Memory B cell (primary cell): ENCODE measurements at places on chromosomes 11 and 22.

DNA sequence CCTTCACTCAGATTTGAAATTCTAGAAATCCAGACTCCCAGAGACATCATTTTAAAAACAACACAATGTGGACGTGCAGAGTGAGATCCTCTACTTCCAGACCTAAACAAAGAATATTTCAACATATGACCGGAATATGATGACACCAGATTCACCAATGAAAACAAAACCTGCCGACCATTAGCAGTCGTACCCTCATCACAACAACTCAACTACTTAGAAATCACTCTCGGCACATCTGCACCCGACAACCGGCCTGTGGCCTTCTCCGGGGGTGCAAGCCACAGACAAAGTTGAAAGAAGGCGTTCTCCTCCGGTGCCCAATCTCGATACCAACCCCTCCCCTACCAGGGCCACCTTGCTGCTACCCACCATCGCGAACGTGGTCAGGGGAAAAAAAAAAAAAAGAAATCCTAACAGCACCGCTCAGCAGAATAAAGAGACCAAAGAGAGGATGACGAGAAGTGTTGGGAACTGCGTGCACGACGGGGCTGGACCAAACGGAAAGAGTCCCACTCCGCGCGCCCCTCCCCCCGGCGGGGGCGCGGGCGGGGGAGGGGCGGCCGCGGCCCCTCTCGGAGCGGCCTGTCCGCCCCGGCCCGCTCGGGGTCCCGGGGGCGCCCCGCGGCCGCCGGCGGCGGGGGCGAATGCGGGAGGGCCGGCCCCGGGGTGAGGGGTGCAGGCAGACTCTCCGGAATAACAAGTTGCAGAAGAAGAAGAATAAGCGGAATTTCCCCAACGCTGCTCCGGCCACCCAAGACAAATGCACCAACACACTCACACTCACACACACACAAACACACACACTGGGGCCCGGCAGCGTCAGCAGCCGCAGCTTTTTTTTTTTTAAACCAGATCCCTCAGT lies 1.7 kb downstream of the PHF21A start:
- DNase-seq = peak; percentile 63

DNA sequence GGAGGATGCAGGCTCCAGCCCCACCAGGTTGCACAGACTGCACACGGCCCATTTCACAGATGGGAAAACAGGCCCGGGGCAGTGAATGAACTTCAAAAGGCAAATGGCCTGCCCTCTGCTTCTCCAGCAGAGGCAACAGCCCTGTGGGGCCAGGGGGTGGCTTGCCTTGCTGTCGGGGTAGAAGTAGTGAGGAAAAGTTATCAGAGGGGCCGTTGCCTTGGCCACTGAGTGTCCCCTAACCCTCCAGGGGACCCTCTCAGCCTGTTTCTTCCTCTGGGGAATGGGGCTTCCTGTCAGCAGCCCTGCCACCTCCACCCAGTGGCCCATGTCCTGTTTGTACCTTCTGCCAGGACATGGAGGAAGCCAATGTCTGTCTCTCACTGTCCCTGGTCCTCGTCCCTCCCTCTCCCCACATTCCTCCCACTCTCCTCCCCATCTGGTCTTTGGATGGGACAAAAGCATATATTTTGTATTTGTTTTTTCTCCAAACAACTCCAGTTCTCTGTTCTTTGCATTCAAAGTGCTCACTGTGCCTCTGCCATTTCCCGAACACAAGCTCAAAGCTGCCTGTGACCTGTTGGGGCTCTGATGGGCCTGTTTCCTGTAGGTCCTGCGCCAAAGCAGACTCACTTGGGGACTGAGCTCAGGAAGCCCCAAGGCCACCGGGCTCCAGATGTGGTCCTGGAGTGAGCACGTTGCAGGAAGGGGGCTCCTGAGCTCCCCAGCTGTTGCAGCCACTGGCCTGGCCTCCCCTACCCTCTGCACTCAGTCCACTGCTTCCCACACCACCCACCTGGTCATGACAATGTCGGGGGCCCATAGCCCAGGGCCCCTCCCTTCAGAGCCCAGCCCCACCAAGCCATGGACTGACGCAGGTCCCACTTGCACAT lies 9.5 kb downstream of the MAP4K2 start:
- DNase-seq = no peak

DNA sequence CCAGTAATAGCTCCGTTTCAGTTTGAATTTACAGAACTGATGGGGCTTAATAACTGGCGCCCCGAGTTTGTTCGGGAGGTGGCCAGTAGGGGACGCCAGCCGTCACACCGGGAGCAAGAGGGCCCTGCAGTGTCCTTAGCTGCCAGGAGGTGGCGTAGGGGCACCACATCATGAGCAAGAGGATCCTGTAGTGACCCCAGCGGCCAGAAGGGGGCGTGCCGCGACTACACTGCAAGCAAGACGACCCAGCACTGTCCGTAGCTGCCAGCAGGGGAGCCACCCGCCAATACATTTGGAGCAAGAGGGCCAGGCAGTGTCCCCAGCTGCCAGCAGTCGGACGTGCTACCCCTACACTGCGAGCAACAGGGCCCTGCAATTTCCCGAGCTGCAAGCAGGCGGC lies 663.7 kb upstream of the B3GAT1 start:
- DNase-seq = peak; percentile 42

DNA sequence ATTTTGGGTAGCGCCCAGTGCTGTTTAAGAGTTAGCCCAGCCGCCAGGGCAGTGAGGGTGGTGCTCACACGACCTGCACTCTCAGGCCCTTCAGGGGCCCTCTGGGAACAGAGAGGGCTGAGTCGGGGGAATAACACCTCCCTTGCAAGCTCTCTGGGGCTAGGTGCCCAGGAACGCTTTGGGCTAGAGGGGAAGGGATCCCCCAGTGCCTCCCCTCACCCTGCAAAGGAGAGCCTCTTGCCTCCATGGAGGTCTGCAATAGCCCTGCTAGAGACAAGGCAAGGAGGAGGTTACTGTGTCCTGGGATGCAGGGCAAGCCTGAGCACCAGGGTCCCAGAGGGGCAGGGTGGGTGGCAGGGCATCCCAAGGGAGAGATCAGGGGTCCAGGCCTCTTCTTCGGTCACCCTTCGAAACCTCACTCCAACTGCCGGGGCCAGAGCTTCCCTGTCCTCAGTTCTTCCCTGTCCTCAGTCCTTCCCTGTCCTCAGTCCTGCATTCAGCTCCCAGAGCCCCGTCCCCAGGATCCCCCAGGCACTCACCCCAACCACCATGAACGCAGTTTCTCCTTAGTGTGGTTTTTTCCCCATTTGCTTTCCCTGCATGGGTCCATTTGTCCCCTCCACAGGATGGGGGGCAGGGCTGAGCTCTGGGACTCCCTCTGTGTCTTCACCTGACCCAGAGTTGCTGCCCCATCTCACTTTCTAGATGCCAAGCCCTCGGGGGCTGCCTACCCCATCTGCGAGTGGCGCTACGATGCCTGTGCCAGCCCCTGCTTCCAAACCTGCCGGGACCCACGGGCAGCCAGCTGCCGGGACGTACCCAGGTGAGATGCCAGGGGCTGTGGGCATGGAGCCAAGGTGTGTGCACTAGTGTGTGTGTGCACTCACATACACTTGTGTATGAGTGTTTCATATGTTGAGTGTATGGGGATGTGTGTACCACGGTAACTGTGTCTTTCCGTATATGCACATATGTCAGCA lies 60.8 kb downstream of the OTOG start:
- DNase-seq = no peak

DNA sequence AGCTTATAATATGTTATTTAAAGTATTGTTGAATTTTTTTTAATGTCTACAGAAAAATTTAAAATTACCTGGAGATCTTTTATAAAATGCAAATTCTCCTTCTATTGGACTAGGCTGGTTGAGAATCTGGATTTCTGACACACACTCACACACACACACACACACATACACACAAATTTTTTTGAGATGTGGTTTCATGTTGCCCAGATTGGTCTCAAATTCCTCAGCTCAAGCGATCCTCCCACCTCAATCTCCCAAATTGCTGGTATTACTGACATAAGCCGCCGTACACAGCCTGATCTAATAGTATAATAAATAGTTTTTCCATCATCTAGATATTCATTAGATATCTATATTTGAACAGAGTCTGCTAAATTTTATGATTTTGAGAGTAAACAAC lies 4.5 kb upstream of the RFPL1 start:
- DNase-seq = no peak

GRCh38 chr11:93031386-93031785 lies 61.9 kb downstream of the MTNR1B start:
- no peak for DNase-seq

- no peak for DNase-seq
Observed at GRCh38 chr11:5317292-5317691, 6.8 kb downstream of the OR51B2 start.

DNA sequence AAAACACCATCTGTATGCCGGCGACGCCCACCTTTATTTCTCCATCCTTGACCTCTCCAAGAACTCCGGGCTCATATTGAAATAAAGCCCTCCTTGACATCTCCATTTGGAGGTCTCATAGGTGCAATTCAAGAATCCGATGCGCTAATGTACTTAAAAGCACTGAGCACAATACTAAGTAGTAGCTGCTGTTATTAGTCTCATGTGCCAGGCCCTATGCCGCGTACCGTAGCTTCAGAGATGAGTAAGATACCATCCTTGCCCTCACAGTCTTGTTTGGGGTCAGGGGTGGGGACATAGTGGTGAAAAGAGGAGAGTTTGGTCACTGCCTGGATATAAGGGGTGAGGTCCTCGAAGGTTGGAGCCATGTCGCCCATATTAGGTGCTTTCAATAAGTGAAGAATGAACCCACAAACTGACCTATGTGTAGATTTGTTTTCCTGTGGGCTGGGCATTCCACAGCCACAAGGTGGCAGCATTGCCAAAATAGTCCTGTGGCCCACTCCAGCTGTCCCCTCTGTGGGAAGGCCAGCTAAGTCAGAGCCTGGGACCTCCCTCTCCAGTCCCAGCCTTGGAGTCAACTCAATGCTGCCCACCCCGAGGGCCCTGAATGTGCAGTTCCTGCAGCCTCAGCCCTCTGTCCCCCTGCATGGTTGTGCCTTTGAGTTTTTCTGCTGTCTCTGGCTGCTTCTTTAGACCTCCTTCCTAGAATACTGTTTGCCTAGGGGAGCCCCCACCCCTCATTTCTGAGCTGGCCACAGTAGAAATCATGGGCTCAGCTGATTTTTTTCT lies 6.5 kb downstream of the DCPS start:
- DNase-seq = peak; percentile 45

DNA sequence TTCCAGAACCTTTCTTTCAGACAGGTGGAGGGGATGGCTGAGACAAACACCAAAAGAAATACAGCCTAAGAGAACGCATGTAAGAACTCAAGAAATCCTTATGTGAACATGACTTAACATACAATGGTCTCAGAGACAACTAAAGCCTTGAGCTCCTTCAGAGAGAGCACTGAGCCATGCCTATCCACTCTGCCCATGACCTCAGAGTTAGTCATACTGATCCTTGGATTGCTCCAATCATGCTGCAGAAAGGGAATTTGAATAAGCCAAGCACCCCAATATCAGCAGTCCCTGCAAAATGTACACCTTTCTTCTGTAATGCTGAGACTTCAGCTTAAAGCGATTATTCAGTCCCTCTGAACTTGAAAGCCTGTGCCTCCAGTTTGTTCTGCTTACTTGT lies 43.2 kb upstream of the CHKA start:
- DNase-seq = no peak

DNA sequence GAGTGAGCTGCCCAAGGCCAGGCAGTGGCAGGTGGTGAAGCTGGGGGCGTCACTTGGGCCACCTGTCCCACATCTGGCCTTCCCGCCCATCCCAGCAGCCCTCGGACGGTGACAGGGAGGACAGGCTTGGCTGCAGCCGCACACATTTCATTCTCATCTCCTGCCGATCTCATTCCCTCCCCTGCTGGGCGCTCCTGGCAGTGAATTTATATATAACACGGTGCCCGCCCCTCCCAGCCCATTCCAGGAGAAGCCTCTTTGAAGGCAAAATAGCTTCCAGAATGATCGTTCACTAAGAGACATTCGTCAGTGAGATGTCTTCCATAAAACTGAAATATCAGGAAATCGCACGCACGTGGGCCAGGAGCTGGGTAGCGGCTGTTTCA lies 861.3 kb downstream of the TBC1D22A start:
- DNase-seq = no peak

DNA sequence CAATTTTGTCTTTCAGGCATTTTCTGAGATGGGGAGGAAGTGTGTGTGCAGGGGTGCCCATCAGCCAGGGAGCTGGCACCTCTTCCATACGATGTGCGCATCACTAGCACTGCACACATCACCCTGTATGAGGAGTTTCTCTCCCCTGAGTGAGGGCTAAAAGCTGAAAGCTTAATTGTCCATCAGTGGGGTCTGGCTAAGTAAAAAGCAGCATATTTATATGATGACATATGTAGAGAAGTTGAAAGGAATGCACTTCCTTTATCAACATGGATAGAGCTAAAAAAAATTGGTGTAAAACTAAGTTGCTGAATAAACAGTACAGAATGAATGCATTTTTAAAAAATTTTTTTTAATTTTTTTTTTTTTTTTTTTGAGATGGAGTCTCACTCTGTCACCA lies 4.0 kb downstream of the VSTM5 start:
- DNase-seq = no peak

DNA sequence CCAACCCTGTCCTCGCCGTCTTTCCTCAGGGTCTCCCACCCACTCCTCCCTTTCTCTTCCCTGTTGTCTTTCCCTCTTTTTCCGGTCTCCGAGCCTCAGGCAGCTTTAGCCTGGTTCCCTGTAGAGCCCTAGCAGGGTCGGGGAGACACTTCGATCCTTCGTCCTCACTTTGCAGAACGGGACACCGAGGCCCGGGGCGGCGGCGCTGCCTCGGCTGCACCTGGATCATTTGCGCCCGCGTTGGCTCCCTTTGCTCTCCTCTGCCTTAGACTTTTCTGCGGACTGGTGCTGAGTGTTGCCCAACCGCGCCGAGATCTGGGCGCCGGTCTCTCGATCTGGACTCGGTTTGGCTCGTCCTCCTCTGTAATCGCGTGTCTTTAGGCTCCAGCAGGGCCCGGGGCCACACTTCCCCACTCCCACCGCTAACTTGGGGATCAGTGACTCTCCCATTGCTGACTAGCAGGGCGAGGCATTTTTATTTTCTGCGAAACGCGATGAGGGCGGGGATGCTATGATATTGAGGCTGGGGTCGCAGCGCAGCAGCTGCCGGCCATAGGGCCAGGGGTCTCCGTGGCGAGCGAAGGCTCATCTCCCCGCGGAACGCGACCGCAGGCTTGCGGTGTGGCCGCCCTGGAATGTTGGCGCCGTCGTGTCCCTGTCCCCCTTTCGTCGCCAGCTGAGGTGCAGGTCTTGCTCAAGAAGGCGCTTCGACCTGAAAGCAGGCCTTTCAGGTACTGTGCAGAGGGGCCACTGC lies 1.6 kb upstream of the E2F8 start:
- no peak for DNase-seq
